Stimulated activated CD4-positive, alpha-beta T cell treated with anti-CD3 and anti-CD28 coated beads, Interleukin-1b, Interleukin-23, amount 100 ng/mL, for 1 hour (primary cell): ENCODE measurements at places on chromosomes 7 and 10.

- no peak for DNase-seq
Observed at GRCh38 chr10:84191106-84191505, 3.2 kb upstream of the CDHR1 start.

- DNase-seq: no peak
Observed at GRCh38 chr7:128176696-128177095, 64.4 kb upstream of the LEP start.

DNA sequence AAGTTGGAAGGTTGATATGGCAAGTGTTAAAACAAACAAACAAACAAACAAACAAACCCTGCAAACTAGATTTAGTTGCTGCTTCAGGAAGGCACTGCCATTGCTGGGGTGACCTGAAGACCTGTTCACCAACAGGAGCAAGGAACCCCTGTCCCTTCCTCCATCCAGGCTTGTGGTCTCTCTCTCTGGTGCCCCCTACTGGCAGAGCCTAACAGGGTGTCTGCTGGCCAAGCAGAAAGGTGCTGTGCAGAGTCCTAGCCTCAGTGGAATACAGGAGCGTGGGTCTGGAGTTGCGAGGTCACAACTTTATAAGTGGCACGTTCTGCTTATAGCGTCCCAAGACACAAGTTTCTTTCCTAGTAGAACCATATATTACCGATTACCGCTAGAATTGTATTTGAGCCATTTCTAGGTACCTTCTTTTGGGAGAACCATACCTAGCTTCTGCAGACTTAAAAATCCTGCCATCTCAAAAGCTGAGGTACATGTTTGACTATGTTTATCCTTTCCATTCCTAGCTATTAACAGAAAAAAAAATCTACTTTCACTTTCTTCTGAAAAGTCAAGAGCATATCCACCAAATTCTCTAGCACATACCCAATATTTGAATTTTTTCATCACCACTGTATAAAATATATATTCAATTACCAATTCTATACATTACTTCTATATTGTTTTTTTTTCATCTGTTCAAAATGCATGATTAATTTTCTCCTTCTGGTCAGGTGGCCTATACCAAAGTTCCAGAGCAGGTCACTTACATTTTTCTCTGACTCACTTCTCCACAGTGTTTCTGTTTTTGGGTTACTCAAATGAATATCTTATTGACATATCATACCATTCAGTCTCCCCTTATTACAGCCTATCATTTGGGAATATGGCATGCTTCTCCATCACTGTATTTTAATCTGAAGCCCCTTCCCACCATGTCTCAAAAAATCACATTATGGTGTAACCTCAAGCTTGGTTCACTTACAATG is 29.1 kb upstream of the CALD1 start:
- peak; percentile 44 for DNase-seq

- no peak for DNase-seq
Observed at GRCh38 chr10:50585921-50586739, 37.6 kb downstream of the SGMS1 start.

DNA sequence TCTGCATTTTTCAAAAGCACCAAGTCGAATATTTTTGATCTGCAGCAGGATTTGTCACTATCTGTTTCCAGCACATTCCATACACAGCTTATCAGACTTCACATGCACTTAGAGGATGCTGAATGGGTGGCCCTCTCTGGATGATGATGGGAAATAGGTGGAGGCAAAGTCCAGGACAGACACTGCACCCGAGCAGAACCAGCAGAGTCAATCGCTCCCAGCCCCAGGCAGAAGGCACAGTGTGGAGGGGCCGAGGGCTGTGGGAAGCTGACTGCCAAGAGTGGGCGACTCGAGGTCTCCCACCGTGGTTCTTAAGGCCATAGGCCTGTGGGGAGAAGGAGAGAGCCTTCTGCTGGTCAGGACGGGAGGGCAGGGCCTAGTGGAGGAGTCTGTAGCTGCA is 490.2 kb upstream of the MGMT start:
- DNase-seq: no peak

GRCh38 chr10:124354411-124355382 is 64.0 kb downstream of the OAT start:
- no peak for DNase-seq

DNA sequence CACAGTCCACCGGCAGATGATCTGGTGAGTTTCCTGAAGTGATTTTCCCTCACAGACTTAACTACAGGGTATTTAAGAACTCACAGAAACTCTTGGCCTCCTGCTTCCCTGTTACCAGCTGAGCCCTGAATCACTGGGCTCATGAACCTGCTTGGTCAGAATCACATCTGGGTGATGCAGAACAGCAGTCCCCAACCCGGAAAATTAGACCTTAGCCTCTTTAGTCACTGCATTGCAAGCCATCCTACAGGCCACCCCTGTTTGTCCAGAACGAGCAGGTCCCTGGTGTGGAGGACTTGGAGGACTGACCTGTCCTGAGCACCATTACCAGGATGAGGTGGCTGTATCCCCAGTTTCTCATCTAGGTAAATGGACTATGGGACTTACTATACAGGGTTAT is 539.2 kb downstream of the TNS3 start:
- no peak for DNase-seq
